CD4-positive, alpha-beta T cell treated with Interleukin-17A for 1 hour (primary cell): ENCODE measurements at places on chromosomes 3 and 15.

GRCh38 chr3:174193604-174194003 is 665.5 kb upstream of the NAALADL2 start:
- no peak for DNase-seq

GRCh38 chr15:68383161-68384074 is 48.5 kb downstream of the ITGA11 start:
- peak; percentile 64 for DNase-seq

- no peak for DNase-seq
Observed at GRCh38 chr15:42364529-42364928, 5.2 kb downstream of the CAPN3 start.

- DNase-seq = no peak
Observed at GRCh38 chr3:12759097-12759679, at the start of gene TMEM40. TSS of gene TMEM40 (minus strand) at chr3:12759259. CDS start at chr3:12749832, 9,427 bp downstream.

DNA sequence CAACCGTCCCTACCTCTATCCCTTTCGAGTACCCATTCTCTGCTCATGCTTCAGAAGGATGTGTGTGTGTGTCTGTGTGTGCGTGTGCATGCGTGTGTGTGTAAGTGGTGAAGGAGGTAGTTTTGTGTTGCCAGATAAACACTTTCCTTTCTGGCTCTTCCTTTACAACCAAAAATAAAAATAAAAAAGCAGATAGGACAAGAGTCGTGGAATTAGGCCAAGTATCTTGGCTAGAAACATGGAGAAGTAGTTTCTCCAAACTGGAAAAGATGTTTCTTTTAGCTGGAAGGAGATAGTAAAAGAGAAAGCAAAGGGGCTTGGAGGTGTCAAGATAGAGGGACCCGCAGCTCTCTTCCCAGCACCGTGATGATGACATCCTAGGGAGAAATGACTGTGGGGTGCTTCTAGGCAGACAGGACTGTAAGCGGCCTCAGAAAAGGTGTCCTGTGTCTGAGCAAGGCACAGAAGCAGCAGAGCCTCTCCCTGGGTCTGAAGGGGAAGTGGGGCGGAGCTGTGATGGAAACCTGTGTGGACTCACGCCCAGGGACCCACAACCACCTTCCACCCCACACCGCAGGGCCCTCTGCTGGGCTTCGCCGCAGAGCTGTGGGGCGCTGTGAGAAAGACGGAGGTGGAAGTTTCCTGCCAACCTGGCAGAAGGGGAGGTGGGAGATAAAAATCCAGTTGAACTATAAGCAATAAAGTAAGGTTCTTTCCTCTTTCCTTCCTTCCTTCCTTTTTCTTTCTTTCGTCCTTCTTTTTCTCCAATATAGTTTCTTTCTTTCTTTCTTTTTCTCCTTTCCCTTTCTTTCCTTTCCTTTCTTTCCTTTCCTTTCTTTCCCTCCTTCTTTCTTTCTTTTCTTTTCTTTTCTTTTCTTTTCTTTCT is 35.3 kb downstream of the MUC20 start:
- peak; percentile 57 for DNase-seq

GRCh38 chr15:90557186-90558084 is 27.7 kb downstream of the CRTC3 start:
- no peak for DNase-seq

DNA sequence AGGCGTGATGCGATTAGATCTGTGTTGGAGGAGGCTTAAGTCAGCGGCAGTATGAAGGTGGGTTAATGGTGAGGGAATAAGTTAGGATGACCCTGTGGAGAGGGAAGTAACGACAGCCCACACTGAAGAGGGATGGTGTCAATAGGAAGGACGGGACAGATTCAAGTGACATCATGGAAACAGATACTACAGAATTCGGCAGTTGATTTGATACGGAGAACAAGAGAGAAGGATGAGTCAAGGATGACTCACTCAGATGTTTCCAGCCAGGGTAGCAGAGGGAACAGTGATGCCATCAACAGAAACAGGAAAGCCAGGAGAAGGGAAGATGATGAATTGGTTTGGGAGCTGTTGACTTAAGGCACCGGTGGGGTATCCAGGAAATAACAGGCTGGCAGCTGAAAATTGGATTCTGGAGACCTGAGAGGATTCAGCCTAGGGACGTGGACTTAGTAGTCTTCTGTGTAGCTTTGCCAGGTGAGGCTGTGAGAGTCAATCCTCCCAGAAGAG is 38.0 kb downstream of the SHC4 start:
- DNase-seq = no peak

DNA sequence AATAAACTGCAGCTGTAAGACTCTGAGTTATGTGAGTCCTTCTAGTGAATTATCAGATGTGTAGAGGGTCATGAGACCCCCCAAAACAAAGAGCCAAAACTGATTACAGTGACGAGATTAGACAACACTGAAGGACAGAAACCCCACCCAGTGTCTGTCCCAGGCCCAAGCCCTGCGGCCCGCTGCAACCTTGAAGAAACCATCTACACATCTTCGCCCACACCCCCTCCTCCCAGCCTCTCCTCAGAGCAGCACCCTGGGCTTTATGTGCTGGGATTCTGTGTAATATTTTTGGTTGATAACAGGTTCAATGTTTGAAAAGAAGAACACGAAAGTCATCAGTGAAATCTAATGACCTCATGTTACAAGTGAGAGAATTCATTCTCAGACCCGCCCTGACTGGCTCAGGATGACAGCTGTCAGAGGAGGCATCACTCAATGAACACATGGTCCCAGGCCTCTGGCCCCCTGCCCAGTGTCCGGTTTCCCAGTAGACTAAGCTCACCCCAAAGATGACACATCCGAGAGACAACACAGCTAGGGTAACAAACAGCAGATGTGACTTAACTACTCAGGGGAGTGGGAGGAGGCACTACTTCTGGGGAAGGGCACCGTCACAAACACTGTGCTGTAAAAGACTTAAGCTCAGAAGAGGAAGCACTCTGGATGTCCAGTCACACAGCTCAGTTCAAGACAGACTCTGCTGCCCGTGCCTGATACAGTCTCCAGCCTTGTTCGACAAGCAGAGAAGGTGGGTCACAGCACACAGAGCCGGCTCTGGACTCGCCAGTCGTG is 48.9 kb downstream of the NIPA2 start:
- no peak for DNase-seq

GRCh38 chr3:85584779-85585356 is 626.1 kb downstream of the CADM2 start:
- DNase-seq = no peak

DNA sequence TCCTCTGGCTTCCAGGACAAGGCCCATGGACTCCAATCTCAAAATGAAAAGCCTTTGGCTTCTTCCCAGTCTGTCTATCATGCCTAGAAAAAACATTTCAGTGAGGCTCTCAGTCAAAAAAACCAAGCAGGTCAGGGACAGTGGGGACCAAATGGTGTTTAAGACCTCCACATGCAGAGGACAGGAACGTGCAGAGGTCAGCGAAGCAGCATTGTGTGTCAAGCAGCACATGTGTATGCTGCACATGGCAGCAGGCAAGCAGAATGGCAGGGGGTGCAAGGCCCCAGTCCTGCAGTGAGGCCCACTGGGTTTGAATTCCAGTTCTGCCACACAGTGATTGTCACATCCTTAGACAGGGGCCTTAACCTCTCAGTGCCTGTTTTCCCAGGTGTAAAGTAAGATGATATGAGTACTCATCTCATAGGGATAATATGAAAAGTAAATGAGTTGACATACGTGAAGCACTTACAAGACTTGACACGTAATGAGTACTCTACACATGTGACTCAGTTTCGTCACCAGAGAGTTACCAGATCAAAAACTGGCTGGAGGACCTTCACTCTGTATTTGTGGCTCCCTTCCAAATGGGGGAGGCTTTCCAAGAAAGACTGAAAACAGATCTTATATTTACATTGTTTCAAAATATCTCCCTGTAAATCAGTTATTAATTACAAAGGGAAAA is 11.2 kb downstream of the STIMATE start:
- DNase-seq = no peak

DNA sequence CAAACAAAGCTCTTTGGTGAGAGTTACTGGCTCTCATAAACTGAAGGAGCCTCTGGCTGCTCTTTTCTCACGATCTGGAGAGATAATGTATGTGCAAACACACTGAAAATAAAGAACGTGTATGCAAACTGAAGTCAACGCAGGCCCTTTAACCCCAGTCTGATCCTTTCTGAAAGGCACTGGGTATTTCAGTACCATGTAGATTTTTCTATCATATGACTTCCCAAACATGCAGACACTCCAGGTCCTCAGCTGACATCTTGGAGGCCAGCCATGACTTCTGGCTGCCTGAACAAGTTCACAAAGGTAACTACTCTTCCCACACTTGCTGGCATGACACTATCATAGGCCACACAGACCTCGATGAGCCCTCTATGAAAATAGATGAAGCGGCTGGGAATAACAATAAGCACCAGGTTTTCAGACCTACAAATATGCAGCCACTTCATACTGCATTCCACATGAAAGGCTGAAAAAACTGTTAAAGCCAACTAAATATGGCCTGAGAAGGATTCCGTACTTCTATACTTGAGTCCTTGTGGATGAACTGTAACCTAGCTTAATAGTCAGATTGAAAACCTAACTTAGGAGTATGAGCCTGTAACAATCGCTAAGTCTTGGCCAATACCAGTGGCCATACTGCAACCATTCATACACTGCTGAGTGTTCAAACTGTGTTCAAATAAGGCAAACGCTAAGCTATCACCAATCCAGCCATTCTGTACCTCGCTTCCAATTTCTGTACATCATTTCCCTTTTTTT is 121.3 kb downstream of the THRB start:
- DNase-seq = no peak

- no peak for DNase-seq
Observed at GRCh38 chr15:25183581-25184251, 228.9 kb downstream of the SNRPN start.

GRCh38 chr3:60555686-60556354 is 695.4 kb downstream of the FHIT start:
- no peak for DNase-seq

DNA sequence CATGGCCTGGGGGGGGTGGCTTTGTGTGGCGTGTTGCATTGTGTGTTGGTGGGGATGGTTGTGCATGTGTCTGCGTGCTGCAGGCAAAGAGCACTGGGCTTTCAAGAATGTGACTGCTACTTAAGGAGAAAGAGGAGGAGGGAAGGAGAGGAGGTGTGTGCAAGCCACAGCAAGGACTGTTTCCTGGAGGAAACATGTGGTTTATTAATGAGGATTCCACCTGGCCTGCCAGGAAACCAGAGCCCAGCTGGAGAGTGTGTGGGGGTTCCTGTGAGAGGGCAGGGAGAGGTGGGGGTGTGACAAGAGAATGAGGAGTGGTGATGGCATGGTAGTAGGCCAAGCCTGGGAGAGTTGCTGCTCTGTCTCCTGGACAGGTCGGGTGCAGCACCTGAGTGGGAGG is 258.1 kb upstream of the ROPN1 start:
- DNase-seq = no peak

- DNase-seq = no peak
Observed at GRCh38 chr15:40445421-40445922, 4.7 kb downstream of the BAHD1 start.

GRCh38 chr3:65975032-65975431 is 63.7 kb downstream of the MAGI1 start:
- no peak for DNase-seq
